ELR (cell line): ENCODE measurements at places on chromosomes 1 and 21.

DNA sequence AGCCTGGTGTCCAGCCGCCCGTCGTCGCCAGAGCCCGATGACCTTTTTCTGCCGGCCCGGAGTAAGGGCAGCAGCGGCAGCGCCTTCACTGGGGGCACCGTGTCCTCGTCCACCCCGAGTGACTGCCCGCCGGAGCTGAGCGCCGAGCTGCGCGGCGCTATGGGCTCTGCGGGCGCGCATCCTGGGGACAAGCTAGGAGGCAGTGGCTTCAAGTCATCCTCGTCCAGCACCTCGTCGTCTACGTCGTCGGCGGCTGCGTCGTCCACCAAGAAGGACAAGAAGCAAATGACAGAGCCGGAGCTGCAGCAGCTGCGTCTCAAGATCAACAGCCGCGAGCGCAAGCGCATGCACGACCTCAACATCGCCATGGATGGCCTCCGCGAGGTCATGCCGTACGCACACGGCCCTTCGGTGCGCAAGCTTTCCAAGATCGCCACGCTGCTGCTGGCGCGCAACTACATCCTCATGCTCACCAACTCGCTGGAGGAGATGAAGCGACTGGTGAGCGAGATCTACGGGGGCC is 1.2 kb downstream of the OLIG2 start:
- DNase-seq = no peak

DNA sequence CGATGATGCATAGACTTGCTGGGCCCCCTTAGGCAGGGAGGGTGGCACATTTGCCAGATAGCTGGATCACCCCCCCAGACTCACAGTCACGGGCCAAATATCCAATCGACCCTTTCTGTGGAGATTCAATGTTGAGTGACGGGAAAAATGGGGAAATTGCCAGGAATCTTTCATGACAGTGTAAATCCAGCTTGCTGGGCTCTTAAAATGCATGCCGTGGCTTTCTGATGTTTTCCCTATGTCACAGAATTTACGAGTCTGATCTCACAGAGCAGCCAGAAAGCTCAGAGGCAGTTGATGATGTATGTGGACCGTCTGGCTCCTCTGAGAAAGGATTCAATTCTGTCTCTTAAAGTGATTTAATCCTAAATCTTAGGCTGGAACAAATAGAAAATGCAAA is 150.1 kb upstream of the ZNF644 start:
- DNase-seq = no peak

DNA sequence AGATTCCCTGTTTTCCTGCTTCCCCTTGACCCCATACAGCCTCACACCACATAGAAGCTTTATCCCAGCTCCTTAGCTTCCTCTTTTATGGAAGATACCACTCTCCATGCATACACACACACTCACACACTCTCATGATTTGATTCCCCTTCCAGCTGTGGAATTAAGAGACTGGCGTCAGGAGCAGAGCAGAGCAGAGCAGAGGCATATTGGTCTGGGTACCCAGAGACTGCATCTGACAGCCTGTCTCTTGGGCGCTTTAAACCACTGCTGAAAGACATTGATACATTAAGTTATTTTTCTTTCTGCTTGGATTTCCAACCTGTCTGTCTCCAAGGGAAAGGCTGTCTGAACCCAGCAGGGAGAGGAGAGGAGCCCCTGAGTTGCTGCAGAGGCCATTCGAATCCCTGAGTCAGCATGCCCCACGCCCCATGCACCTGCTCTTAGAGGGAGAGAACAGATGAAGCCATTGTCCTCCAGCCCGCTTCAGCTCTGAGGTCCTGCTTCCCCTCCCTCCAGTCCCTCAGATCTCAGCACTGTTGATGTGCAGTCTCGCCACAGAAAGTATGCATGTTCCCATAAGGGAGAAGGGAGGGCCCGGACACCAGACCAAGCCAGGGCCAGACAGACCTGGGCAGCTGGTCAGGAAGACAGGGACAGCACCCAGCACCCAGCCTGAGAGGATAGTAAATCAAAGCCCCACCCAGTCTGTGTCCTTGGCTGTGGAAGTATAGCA is 66.7 kb upstream of the GJB5 start:
- no peak for DNase-seq

DNA sequence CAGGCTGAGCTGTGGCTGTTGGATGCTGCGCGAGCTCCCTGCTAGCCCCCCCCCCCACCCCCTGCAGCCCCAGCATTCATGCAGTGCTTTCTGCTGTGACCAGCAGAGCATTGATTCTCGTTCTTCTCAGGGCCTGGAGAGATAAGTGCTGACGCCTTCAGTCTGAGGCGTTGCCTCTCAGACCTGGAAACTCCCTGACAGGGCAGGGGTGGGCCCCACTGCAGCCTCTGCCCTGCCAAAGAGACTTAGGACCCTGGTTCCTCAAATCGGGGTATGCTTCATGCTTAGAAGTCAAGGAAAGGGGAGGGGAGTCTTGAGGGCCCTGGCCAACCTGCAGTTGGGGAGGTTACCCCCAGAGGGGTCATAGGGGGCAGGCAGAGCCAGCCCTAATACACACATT is 38.5 kb downstream of the PTPRF start:
- no peak for DNase-seq

- peak; percentile 66 for DNase-seq
Measured at GRCh38 chr21:36661511-36662309, 37.2 kb upstream of the SIM2 start.

GRCh38 chr1:9657521-9658032 is 6.0 kb downstream of the PIK3CD start:
- no peak for DNase-seq

DNA sequence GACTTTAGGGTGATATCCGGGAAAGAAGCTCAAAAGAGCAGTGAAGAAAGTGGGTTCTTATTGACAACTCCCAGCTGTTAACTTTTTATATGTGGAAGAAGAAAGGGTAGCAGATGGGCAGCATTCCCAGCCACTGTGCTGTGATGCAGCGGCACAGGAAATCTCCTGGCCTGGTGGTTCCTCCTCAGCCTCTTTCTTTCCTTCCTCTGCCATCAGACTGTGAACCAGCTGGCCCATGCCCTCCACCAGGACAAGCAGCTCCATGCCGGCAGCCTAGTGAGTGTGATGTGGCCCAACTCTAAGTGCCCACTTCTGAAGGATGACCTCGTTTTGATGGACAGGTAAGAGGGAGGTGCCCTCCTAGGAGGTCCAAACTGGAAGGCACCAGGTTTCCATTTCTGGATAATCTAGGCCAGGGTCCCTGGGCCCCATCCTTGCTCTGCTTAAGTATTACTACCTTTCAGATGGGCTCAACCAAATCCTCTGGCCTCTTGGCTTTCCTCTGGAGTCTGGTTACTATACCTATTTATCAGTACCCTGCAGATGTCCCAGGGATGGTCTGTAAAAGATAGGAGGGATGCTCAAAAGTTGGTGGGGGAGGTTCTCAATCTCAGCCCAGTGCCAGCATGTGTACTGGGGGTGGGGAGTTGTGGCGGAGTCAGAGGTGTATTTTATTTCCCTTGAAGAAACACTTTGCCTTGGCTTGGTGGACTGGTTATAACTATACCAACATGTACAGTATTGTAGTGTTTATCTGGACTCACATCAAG is 17.0 kb downstream of the MFN2 start:
- no peak for DNase-seq

- DNase-seq = peak; percentile 51
Measured at GRCh38 chr1:115949156-115949555, 27.2 kb upstream of the SLC22A15 start.

DNA sequence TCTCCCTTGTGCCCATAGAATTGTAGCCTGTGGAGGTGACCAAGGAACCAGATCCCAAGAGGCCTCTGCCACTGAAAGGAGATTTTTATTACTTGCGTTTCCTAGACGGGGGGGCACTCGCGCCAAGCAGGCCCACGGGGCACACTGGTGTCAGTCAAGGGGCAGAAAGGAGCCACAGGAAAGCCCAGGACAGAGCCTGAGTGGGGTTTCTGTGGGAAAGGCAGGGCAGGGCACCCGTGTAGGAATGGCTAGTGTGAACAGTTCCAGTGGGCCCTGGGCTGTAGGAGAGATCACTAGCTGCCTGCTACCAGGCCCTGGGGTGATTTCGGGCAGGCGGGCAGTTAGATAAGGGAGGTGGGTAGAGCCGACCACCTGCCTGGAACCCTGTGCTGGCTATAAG is 70.8 kb downstream of the ADARB1 start:
- DNase-seq = no peak

DNA sequence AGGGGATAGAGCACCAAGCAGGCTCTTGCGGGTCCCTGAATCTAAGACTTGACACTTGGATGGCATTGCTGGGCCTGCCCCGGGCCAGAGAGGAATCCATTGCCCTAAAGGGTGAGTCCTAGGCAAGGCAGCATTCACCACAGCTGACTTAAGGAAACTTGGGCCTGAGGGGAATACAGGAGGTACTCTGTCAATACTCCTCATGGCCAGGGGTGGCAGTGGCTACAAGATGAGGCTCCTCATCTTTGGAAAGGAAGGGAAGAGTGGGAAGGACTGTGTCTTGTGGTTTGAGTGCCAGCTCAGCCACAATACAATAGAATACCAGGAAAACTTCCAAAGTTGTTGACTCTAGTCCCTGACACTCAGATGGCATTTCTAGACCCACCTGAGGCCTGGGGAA is 5.1 kb downstream of the KRTAP22-1 start:
- DNase-seq = no peak

DNA sequence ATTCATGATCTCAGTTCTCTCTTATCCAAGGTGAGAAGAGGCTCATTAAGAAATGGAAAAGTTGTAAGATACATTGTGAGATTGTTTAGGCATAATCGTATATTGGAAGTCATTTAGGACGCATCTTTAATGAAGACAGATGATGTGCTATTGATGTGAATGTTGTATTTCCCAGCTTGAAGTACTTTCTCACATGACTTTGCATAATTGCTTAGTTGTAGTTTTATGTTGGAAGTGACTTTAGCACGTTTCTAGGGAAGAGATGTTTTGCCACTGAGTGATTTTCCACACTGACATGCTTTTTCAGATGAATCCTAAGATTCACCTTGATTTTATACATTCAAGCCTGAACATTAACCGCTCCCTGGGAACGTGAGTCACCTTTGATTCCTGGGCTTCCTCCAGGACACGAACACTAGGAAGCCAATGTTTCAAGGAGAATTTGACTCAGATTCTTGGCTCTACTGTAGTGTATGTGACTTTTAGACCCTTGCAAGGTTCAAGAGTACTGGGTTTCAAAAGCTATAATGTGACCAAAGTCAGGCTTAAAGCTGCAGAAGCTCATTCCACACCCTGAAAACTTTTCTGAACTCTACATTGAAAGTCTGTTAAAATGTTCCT is 27.9 kb downstream of the ANGEL2 start:
- peak; percentile 45 for DNase-seq

GRCh38 chr1:32321712-32322291 is 14.2 kb downstream of the MARCKSL1 start:
- DNase-seq = peak; percentile 33

DNA sequence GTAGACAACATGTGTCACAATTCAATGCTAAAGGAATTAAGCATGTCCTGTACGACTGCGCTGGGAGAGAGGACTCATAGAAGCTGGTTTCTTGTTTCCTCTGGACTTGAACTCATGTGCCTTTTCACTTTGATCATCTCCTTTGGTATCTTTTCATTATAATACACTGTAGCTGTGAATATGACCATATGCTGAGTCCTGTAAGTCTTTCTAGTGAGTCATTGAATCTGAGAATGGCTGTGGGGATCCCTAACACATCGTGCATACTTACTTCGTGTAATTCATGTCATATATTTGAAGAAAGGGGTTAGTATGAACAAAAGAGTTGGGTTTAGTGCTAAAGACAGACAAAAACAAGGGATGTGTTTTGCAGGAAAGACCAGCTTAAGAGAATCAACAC is 148.1 kb upstream of the RUNX1 start:
- DNase-seq = peak; percentile 73

GRCh38 chr1:203663294-203663693 is 36.7 kb downstream of the ATP2B4 start:
- peak; percentile 100 for DNase-seq

GRCh38 chr1:59750328-59751003 is 64.3 kb upstream of the HOOK1 start:
- peak; percentile 93 for DNase-seq

DNA sequence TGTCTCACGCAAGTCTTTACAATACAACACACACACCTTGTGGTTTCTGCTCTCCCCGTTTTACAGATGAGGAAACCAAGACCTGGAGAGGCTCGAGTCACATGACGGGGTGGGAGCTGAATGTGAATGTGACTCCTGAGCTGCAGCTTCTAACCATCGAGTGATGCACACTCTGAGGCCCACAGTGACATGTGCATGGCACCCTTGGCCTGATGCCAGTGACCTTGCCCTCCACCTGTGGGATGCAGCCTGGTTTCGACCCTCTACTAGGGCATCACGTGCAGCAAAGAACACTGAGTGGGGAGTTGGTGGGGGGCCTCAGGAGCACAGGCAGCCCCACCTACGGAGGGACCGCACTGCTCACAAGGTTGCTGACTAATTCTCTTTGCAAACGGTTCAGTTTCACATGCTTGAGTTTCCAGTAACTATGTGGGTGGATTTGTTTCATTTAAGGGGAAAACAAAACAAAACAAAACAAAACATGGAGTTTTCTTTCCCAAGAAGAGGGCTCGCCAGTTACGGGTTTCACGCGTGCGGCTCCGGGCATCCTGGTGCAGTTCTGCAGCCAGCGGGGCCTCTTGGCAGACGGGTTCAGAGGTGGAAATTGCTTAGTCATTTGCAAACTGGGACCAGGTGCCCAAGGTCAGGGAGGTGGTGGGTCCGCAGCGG is 22.9 kb downstream of the SPSB1 start:
- peak; percentile 49 for DNase-seq

DNA sequence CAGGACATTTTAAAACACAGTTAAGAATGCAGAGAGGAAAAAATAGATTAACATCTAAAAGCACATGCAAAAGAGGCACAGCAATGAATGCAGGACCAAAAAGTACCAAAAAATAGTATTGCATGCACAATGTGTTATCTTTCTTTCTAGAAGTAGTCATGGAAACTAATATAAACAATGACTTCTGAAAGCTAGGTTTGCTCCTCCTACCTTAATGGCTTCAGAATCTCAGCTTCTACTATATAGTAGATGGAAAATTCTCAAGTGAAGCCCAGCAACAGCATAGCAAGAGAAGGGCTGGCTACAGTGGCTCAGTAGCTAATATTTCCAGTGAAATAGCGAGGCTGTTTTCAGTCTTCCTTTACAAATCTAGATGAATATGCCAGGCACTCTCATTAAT is 125.1 kb downstream of the CRB1 start:
- DNase-seq = peak; percentile 9

DNA sequence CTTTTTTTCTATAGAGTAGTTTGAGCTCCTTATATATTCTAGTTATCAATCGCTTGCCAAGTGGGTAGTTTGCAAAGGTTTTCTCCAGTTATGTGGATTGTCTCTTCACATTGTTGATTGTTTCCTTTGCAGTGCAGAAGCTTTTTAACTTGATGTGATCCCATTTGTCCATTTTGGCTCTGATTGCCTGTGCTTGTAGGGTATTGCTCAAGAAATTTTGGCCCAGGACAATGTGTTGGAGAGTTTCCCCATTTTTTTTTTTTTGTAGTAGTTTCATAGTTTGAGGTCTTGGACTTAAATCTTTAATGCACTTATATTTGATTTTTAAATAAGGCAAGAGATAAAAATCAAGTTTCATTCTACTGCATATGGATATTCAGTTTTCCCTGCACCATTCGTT is 774.8 kb upstream of the ADAMTS5 start:
- DNase-seq = no peak
